ENCODE measurements at places on chromosomes 16 and 17. TPM values are rescaled to one million over a fixed set of nuclear protein-coding genes. Genes with fewer than 3 reads are reported as not detected.

SMPD3 gene
- 2.5 TPM for total RNA-seq

CMTM2 gene
- total RNA-seq, result not detected

ARHGAP27 gene
- total RNA-seq, result 37.3 TPM

TNFSF12 gene
- 18.0 TPM for total RNA-seq

SPOP gene
- 131 TPM for total RNA-seq

ENPP7 gene
- total RNA-seq, result not detected
